ENCODE measurements at places on chromosomes 5 and 9.

DNA sequence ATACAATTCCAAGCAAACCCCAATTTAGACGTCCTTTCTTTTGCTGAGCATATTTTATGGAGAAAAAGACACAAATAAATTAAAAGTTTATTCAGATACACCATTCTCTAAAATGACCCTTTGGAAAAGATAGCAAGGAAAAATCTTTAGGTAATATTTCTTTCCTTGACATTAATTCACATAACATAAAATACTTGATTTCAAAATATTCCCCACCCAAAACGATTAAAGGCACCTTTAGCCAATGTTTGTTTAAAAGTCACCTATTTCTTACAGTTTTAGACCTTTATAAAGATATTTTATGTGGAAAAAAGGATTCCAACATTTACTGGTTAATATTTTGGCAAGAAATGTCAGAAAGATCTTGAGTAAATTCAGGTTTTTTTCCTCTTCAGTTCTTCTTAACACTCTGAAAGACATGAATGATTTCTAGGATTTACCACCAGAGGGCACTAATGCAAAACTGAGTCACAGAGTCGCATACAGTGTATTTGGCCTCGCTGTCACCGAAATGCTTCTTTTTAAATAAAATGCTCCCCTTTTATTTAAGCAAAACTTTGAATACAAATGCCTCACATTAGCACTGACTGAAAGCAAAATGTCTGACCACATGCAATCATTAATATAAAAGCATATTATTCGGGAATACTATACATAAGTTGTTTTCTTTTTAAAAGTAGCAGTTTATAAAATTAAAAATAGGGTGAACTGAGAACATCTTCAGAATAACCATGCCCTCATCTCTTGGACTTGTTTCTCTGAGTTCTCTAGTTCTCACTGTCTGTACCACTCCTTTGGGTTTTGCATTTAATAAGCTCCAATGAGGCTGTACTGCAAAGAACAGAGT is 122.5 kb downstream of the SLC1A3 start:
- peak; percentile 67 for DNase-seq

GRCh38 chr5:135944967-135945560 is 9.7 kb downstream of the LECT2 start:
- peak; percentile 89 for DNase-seq

DNA sequence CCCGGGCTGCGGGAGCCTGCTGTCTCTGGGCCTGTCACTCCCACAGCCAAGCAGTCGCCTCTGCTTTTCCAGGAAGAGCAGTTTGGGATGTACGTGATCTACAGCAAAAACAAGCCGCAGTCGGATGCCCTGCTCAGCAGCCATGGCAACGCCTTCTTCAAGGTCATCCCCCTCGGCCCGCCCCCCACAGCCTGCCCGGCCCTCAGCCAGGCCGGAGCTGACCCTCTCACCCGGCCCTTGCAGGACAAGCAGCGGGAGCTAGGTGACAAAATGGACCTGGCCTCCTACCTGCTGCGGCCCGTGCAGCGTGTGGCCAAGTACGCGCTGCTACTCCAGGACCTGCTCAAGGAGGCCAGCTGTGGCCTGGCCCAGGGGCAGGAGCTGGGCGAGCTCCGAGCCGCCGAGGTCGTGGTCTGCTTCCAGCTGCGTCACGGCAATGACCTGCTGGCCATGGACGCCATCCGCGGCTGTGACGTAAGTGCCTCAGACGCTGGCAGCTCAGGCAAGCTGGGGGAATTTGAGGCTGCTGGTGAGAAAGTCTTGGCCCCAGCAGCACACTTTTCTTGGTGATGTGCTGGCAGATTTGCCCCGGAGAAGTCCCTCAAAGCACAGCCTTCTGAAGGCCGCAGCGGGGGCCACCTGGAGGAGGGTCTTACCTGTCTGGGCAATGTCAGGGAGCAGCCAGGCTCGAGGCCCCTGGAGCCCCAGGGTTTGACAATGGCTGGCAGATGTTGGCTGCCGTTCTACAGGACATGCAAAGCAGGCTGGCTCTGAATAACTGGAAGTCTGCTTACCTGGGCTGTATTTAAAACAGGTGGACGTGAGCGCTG is 20.1 kb upstream of the LRRC14B start:
- no peak for DNase-seq

DNA sequence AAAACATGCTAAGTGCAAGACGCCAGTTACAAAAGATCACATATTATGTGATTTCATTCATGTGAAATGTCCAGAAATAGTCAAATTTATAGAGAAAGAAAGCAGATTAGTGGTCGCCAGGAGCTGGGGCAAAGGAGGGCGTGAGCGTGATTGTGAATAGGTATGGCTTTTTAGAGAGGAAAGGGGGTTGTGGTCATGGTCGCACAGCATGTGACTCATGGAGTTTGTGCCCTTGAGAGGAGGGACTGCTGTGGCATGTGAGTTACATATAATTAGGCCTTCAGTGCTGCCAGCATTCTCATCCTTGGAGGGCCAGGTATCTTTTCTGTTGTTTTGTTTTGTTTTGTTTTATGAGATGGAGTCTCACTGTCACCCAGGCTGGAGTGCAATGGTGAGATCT is 21.2 kb upstream of the MARCHF6 start:
- DNase-seq: no peak

DNA sequence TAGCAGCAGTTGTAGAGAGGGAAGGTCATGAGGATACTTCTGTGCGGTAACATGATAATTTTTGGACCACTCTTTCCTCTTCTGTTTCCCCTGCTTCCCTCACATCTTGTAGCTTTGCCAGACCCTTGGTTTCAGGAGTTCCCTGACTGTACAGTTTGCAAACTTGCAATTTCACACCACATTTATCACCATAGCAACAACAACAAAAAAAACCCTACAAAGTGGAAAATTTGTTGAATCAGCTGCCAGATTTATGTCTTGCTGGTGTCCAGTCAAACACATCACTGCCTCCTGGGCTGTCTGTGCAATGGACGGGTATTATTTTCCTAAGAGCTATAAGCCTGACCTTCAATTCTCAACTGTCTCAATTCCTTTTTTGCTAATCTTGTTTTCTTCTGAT is 751.6 kb downstream of the TLR4 start:
- DNase-seq: no peak

DNA sequence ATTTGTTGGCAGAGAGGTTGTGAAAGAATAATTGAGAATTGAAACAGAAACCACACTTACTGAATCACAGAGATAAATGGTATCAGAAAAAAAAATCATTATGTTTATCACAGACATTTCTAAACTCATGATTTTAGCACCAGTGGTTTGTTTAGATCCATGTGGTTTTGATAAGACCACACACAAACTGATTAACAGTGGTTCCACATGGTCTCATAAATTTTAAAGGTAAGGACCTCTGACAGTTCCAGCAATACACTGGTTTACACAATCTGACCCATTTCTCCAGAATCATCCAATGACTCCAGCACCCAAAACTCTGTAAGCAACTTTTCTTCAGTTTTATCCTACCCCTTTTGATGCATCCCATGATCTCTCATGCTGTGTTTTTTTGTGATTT is 261.2 kb downstream of the ANXA1 start:
- no peak for DNase-seq

GRCh38 chr9:72635197-72635596 is 113.8 kb downstream of the TMC1 start:
- DNase-seq: no peak

DNA sequence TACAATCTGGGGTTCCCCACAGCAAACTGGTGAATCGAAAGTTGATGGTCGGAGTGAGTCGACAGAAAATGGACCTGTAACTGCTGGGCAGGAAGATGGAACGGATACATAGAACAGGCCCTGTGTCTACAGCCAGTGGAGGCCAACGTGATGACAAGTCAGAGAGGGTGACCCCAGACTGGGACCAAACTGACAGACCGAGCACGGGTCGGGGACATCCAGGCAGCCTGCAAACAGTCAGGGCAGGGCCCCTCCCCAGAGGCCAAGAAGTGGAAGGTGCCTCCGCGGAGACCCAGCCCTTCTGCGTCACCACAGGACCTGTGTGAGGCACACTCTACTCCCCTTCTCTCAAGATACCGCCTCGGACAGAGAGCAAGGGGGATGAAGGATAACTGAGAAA is 25.1 kb upstream of the FANCC start:
- DNase-seq: no peak

GRCh38 chr9:136292026-136292538 is 11.8 kb downstream of the CCDC187 start:
- no peak for DNase-seq

DNA sequence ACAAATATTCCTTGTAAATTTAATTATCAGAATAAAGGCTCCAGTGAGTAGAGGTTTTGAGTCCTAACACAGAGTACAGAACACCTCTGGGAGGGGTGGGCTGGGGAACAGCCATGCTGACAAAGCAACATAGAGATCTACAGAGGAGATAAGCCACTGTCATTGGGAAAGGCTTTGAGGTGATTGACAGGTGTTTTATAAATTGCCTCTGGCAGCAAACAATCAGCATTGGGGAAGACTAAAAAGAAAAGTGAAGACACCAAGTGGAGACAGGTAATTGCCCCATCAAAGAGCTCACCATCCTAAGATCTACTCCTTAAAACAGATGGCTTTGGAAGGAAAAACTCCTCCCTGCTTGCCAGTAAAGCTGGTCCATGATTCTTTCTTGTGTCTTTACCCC is 189.7 kb upstream of the TLE4 start:
- DNase-seq: no peak

DNA sequence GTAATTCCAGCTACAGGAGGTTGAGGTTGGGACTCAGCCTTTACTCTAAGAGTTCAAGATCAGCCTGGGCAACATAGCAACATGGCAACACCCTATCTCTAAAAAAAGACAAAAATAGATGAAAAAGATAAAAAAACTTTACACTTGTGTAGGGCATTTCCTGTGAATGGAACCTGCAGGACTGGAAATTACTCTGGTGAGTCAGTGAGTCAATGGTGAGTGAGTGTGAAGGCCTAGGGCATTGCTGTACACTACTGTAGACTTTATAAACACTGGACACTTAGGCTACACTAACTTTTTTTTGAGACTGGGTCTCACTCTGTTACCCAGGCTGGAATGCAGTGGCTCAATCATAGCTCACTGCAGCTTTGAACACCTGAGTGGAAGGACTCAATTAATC is 19.5 kb upstream of the ARSI start:
- no peak for DNase-seq

GRCh38 chr5:155402927-155403640 is 389.5 kb downstream of the KIF4B start:
- DNase-seq: no peak

DNA sequence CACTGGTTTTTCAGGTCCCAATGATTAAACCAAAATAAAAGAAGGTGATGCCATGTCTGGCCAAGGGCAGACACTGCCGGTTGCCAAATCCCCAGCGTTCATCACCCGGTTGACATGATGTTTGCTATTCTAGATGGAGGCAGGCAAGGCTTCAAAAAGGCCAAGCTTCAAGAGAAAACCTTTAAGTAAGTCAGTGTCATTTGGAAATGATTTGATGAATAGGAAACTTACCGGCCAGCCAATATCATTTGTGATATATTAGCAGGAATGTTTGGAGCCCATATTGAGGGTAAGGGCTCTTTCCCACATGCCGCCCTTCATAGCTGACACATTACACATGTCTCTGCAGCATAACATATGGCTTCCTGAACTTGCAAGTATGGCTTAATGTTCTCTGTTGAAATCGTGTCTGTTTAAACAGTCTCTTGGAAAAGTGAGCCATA is 89.5 kb upstream of the TTC23L start:
- peak; percentile 98 for DNase-seq

DNA sequence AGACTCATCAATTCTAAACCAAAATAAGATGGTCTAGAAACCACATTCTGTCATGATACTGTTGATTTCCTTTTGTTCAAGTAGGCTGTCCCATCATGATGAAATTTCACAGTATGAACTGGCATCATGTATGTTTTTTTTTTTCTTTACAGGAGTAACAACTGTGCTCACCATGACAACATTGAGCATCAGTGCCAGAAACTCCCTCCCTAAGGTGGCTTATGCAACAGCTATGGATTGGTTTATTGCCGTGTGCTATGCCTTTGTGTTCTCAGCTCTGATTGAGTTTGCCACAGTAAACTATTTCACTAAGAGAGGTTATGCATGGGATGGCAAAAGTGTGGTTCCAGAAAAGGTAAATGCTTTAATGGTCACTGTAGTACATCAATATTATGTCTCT is 47.6 kb downstream of the GABRA1 start:
- DNase-seq: no peak

GRCh38 chr5:137563301-137563645 is 64.1 kb upstream of the SPOCK1 start:
- no peak for DNase-seq

- DNase-seq: no peak
Observed at GRCh38 chr5:74093561-74093960, 467.6 kb downstream of the ARHGEF28 start.

DNA sequence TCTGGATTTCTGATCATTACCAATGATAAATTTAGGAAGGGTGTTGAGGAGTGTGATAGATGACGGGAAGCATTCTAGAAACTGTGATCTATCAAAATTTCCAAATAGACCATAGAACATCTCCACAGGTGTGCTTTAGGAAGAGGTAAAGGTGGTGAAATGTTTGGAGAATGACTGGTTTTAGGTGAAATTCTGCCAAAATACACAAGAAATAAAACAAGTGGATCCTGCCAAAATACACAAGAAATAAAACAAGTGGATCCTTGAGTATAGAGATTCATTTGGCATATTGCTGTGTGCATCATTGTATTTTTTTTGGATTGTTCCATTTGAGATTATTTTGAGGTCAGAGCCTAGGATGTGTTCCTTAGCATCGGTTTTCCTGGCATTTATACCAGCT is 88.3 kb upstream of the CTNND2 start:
- no peak for DNase-seq

DNA sequence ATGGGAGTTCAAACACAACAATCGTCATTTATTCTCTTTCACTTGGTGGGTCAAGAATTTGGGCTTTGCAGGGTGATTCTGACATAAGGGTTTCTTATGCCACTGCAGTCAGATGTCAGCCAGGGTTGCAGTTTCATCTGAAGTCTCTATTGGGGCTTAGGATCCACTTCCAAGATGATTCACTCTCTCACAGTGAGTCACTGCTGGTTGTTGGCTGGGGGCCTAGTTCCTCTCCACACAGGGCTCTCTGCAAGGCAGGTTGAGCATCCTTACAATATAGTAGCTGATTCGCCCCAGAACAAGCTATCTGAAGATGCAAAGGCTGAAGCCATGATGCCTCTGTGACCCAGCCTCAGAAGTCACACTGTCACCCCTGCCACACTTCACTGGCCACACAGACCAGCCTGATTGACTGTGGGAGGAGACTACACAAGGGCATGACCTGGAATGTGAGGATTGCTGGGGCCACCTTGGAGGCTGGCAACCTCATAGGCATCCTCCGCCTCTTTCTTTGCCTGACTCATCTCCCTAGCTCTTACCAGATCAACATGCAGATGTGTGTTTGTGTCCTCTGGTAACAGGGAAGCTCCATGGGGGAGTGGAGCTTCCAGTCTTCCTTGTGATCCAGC is 4.5 kb upstream of the CARD19 start:
- peak; percentile 84 for DNase-seq

GRCh38 chr5:40995801-40996586 is 75.1 kb downstream of the MROH2B start:
- no peak for DNase-seq

GRCh38 chr5:58458743-58459145 is 1.1 kb downstream of the PLK2 start:
- DNase-seq: peak; percentile 48

GRCh38 chr5:145965804-145966203 is 29.4 kb downstream of the SH3RF2 start:
- no peak for DNase-seq

Measured in fibroblast of upper back skin (primary cell).